ENCODE measurements at places on chromosomes 1 and 21.

DNA sequence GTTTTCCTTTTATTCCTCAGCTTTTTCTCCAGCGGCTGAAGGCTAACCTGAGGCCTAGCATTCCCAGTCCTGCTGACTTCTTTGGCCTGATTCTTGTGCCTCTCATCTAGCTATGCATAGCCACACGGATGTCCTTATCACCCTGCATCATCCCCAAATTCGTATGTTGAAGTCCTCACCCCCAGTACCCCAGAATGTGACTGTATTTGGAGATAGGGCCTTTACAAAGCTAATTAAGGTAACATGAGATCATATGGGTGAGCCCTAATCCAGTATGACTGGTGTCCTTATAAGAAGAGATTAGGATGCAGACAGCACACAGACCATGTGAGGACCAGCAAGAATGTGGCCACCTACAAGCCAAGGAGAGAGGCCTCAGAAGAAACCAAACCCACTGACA, 44.6 kb downstream of the CDCP2 start:
- DNase-seq: no peak

- DNase-seq: no peak
Observed at GRCh38 chr1:162166917-162167615, 97.6 kb downstream of the NOS1AP start.

GRCh38 chr1:9038338-9038650, 12.1 kb upstream of the SLC2A7 start:
- DNase-seq: no peak

GRCh38 chr1:231139659-231140654, 21.9 kb upstream of the TRIM67 start:
- no peak for DNase-seq

DNA sequence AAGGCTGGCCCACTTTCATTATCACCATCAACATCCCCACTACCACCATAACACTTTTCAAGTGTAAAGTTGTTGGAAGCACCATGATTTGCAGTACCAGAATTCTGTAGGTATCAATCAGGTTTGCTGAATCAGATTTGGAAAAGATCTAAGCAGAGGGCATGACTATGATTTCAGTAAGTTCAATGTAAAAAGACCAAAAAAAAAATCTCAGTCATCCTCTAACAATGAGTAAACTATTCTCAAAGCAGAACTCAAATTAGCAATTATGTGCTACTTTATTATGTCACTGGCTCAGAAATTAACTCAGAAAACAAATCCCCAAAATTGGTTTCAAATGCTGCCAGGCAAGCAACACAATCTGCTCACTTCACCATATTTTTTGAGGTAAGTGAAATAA, 187.8 kb upstream of the HP1BP3 start:
- no peak for DNase-seq

DNA sequence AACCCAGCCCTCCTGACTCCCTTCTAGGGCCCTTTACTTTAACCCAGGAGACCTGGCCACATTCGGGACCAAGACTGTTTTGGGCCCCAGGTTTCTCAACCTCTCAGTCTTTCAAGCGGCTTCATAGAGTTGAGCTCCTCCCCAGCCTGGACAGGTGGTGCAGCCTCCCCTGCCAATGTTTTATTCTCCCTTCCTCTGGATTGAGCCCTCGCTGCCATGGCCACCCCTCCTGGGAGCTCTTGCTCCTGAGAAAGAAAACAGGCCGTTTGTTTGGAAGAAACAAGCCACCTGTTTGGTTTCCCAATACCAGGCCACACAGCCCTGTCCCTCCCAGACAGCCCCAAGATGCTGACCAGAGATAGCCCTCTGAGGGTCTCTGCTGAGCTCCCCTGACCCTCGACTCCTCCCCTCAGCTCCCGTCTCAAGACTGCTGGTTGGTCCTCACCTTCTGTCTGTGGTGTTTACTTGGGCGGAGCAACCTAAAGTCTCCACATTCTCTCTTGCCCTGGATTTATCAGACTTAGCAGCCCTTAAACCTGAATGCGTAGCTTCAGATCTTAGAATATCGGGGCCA, 3.3 kb downstream of the TMEM51 start:
- no peak for DNase-seq

DNA sequence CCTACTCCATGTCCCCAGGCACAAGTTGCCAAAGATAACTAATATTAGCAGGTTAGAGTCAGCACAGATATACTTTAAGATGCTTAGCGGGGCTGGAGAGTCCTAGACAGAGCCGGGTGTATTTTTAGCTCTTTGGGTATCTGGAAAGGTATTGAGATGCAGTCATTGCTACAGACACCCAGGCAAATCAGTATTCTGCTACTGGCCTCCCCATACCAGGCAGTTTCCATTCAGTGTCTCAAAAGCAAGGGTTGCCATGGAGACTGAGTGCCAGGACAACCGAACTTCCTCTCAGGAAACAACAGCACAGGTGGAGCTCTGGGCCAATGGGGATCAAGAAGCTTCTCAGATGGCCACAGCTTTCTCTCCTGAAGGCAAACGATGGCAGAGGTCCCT, 45.3 kb downstream of the KCNC4 start:
- peak; percentile 39 for DNase-seq

DNA sequence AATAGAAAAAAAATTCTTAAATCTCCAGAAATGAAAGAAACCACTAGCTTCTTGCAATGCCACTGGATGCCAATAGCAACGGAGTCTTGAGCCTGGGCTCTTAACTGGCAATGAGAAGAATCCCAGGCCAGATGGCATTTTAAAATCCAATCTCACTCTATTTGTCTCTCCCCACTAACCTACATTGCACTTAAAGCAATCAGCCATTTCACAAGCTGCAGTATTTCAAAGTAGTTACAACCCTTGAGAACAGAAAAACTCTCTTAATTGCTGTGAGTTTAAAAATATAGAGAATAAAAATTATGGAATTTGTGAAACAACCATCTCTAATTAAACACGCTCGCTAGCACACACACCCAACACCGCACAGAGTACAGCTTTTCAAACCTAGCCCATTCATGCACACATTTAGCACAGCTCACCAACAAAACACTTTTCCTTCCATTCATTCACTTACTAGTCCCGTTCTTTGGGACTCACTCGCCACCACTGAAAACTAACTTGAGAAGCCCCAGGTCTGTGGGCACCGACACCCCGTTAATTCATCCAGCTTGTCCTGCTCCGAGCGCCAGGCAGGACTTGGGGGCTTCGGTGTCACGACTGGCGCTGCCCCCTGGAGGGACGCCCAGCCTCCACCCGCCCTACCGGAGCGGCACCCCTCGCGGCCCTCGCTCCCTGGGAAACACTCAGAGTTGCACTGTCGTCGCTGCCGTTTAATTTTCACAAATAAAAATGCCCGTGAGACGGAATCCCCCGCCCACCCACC, 1.0 kb downstream of the DDAH1 start:
- DNase-seq: no peak
